ENCODE measurements at places on chromosomes 16 and 17.
A peak's percentile ranks its signal among the peaks of the same experiment; 100 is the strongest.

DNA sequence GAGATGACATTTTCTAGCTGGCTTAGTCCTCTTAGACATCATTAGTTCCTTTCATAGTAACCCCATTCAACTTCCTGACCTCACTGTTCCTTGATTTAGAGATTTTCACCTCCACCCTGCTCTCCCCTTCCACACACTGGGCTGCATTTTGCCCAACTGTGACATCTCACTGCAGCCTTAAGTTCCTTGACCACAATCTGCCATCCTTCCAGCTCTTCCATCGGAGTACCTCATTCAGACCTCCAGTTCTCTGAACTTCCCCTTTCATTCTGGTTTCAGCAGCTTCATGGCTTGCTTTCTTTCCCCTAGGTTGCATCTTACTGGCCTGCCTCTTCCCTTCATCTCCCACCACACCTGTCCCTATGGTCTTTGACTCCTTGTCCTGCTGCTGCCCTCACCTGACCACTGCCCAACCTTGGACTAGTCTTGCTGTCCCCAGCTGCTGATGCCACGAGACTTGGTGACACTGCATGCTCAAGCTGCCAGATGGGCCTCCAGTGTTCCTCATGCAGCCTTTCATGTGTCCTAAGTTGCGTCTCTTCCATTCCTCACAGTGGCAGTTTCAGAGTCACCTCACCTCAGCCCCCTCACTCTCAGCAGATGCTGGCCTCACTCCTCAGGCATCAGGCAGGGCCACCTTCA is 40.8 kb downstream of the NUP88 start:
- DNase-seq, result no peak

DNA sequence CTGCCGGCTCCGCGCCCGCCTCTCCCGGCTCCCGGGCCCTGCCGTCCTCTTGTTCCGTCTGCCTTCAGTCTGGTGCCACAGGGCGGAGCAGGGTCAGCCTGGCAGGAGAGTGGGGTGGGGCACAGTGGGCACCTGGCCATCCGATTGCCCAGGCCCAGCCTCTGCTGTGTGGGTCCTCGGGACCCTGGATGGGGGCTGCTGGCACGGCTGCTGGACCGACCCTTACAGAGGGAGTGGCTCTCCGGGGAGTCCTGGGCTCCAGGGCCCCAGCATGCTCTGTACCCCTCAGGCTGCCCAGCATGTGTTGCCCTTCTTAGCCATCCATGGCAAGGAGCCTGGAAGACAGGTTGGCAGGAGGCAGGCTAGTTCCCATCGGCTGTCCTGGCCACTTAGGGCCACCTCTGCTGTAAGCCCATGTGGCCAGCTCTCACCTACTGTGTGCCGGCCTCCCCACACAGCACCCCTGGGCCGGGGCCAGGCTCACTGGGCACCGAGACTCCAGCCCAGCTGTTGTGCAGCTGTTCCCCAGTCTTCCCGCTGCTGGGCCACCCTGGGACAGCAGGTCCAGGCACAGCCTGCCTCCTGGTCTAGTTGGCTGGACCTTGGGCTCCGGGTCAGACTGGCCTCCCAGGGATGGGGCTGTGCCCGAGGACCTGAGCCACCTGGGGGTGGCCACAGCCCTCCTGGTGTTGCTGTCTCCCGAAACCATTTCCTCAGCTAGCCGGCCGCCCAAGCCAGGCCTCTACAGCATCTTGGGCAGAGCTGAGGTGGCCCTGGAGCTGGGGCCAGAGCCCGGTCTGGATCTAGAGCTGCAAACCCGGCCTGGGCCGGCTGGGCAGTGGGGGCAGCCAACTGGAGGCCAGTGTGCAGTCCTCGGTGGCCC is 24.9 kb downstream of the BAHCC1 start:
- DNase-seq, result no peak

GRCh38 chr16:75379339-75379738 is 54.0 kb downstream of the CFDP1 start:
- DNase-seq, result no peak

GRCh38 chr16:57360321-57360935 is 1.8 kb downstream of the CCL22 start:
- no peak for DNase-seq

GRCh38 chr17:50831471-50831928 is 3.9 kb upstream of the WFIKKN2 start:
- no peak for DNase-seq

GRCh38 chr16:24700549-24701392 is 28.7 kb upstream of the TNRC6A start:
- DNase-seq, result no peak

- DNase-seq, result no peak
Measured at GRCh38 chr17:77700165-77700881, 258.2 kb upstream of the TNRC6C start.

- no peak for DNase-seq
Measured at GRCh38 chr17:63151941-63152523, 186.0 kb downstream of the TANC2 start.

DNA sequence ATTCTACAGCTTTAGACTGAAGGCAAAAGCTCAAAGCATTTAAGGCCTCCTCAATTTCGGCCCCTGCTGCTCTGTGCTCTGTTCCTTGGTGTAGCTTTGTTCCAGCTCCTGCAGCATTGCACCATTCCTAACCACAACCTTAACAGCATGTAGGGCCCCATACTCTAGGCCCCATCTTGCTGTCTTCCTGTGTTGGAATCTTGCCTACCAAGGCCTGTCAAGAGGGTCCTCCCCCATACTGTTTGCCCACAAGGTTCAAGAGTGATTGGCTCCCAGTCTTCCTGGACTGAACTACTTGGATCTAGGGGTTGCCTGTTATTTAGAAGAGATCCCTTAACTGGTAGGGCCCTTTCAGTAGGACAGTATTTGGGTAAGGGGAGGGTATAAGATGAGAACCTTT is 26.8 kb downstream of the TRPV2 start:
- DNase-seq, result no peak

- no peak for DNase-seq
Measured at GRCh38 chr16:66525396-66526180, 24.3 kb downstream of the TK2 start.

GRCh38 chr17:59377410-59377809 is 46.0 kb downstream of the YPEL2 start:
- no peak for DNase-seq

GRCh38 chr17:59778996-59779395 is 71.5 kb downstream of the VMP1 start:
- no peak for DNase-seq

DNA sequence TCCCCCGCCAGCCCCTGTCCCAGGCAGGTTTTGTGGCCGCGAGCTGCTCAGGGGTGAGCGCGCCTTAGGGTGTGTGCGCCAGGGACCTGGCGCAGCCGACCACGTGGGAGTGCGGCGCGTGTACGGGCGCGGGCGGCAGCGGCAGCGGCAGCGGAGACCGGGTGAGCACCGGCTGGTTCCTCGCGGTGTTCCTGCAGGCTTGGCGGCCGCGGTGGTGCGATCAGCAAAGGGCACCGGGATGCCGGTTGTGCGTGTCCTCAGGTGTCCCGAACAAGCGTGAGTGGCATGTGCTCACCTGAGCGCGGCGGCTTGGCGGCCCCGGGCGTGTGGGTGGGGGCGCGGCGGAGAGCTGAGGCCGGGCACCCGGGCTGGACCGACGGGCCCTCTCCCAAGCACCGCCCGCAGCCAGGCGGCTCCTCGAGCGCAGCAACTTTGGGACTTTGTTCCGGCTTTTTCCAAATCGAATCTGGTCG is 381 bp upstream of the HSD11B2 start:
- DNase-seq, result peak; percentile 19

DNA sequence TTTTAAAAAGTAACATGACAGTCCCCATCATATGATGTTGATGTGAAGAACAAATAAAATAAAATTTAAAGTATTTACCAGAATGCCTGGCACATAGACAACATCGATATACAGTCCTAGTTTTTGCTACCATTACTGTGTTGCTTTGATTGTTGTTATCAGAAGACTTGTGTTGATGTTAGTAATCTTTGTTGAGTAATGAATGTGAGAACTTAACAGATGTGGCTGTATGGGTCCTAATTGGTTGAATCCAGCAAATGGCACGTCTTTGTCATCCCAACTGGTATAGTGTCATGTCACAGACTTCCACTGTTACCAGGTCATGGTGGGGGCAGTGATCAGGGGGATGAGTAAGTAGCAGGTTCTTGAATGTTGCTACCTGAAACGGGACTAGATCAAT is 1151.4 kb upstream of the CDH8 start:
- no peak for DNase-seq

GRCh38 chr16:53629607-53630312 is 73.9 kb downstream of the RPGRIP1L start:
- DNase-seq, result no peak

DNA sequence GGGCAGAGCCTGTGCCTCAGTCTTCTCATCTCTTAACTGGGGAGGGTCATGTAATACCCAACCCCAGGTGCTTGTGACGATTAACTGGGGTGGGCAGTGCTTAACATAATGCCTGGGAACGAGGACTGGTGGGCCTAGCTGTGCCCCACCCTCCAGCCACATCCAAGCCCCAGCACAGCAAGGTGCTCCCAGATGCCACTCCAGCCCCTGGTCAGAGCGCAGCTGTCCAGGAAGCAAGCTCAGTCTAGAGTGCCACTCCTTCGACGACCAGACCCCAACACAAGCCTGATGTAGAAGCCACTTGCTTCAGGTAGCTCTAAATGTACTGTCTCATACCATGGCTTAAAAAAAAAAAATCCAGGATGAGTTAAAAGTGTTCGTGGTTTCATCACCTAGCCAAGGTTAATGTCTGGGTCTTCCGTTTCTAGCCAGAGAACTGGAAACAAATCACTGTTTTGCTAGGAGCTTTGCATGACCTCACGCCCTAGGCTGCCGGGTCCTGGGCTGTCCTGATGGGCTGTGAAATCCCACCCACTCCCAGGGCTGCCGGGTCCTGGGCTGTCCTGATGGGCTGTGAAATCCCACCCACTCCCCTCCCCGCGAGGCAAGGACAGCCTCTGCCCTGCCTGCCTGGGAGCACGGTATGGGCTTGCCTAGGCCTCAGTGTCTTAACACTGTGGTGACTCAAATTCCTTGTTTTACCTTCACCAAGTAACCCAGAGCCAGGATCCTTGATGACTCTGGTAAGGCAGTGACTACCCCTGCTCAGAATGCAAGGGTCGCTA is 7.7 kb downstream of the MIEF2 start:
- no peak for DNase-seq
